ENCODE measurements at places on chromosomes 7 and 10.

DNA sequence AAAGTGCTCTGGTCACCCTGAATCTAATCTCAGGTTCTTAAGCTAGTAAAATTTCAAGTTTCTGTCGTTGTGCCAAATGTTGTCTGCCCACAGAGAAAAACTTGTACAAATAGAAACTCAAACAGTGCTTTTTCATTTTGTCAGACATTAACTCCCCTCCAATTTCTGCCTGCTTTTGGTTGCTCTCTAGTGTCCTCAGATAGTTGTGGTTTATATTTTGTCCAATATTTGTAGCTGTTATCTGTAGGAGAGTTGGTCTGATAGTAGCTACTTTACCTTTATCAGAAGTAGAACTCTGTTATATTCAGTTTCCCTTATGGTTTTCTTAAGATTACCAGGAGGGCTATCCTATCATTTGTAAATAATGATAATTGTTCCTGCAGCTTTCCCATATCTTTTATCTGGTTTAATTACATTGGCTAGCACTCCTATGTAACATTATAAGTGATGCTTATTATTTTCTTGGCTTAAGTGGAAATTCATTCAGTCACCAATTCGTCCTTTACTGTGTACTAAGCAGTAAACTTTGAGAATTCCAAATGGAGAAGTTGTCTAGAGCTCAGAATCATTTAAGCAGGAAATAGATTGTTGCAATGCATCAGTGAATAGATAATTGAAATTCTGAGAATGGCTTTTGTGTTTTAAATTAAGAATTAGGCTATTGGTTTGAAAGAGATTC, 91.0 kb downstream of the ANKIB1 start:
- DNase-seq: no peak

- DNase-seq: no peak
These were observed 134.6 kb upstream of the TCF7L2 start for GRCh38 chr10:112815269-112816032.

DNA sequence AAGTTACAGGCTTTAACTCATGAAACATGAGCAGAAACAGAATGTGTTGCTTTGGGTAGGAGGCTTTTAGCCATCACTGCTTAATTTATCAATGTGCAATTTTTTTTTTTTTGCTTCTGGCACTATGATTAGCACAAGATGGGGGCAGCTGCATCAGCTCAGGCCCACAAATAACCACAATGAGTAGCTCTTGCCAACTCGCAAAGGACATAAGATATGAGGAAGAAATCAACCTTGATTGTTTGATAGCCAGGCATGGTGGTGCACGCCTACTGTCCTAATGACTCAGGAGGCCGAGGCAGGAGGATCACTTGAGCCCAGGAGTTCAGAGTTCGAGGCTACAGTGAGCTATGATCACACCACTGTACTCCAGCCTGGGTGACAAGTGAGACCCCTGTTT, 12.3 kb downstream of the NOD1 start:
- DNase-seq: no peak

GRCh38 chr10:1162481-1163203, 106.5 kb downstream of the WDR37 start:
- DNase-seq: no peak

GRCh38 chr7:129864042-129864441, 88.7 kb downstream of the UBE2H start:
- DNase-seq: no peak

- no peak for DNase-seq
These were observed 47.0 kb downstream of the KIAA1217 start for GRCh38 chr10:24255881-24256311.

DNA sequence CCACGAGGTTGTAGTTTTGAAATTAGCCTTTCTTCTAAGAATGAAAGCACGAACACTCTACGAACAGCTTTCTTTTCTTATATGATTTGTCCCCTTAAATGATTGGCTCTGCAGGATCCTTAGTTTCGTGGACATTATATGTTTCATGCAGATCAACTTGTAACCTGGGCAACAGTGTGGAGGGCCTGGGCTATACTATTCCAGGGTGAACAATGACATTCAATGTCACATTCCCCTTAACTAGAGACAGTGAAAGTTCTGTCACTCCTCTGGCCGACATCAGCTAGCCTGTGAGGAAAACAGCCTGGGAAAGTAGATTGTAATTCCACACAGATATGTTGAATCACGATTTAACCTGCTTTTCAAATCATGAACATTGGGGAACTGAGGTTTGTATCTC, 23.4 kb downstream of the TAS2R16 start:
- no peak for DNase-seq

- DNase-seq: no peak
These were observed 188.7 kb downstream of the EMX2 start for GRCh38 chr10:117731121-117731791.

GRCh38 chr7:129713544-129713943, 102.0 kb downstream of the NRF1 start:
- DNase-seq: no peak

- no peak for DNase-seq
These were observed 9.0 kb upstream of the COMTD1 start for GRCh38 chr10:75244487-75245353.

- no peak for DNase-seq
These were observed 26.5 kb upstream of the CHST15 start for GRCh38 chr10:124119946-124120345.

DNA sequence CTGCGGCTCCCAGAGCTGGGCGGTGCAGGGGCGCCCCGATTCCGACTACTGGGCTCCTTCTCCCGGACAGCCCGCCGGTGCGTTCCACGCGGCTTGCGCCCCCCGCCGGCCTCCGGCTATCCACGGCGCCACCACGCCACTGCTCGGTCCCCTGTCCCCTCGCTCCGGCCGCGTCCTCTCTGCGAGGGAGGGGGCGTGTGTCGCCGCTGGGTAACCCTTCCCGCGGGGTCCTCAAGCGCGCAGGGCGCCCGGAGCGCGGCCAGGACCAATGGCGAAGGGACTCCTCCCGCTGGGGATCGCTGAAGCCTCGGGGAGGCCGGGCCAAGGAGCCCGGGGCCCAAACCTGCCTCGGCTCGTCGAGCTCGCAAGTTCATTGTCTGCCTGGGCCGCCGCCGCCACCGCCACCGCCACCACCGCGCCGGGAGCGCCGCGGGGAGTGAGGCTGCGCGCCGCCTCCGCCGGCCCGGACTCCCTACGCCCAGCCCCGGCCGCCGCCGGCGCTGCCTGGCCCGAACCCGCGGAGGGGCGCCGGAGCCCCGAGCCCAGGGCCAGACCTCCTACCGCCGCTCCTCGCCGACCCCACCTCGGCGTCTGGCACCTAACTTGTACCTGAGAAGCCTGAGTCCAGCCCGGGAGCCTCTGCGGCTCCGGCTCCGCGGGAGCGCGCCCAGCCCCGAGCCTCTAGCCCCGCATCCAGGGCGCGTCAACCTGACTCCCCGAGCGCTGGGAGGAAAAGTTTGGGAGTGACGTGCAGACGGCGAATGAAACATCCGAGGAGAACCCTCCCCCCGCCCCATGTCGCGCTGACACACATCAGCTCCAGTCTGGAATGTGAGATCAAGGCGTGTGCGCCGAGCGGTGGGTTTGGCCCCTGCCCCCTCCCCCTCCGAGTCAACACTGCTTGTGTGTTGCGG, at the start of gene CHST15:
Gene CHST15, minus strand, starts transcription at position 739 of the 914 bp plus-strand sequence. CDS start 47,386 bp downstream, outside the sequence.
- DNase-seq: no peak

DNA sequence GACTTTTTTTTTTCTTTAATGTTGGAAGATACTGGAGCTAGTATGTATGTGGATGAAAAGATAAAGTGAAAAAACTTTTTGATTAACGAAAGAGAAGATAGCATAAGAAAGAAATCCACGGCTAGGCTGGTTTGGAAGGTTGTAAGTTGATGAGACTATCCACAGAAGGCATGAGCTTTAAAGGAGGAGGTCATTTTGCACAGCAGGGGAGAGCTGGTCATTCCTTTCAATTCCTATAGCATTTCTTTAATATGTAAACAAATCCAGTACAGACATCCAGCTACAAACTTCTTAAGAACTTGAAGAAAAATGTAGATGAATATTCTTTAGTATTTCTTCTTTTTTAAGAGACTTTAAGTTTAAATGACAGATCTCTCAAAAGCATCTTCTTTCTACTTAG, 281.3 kb downstream of the CACNA2D1 start:
- DNase-seq: no peak

GRCh38 chr7:82179311-82179710, 264.3 kb downstream of the CACNA2D1 start:
- no peak for DNase-seq

DNA sequence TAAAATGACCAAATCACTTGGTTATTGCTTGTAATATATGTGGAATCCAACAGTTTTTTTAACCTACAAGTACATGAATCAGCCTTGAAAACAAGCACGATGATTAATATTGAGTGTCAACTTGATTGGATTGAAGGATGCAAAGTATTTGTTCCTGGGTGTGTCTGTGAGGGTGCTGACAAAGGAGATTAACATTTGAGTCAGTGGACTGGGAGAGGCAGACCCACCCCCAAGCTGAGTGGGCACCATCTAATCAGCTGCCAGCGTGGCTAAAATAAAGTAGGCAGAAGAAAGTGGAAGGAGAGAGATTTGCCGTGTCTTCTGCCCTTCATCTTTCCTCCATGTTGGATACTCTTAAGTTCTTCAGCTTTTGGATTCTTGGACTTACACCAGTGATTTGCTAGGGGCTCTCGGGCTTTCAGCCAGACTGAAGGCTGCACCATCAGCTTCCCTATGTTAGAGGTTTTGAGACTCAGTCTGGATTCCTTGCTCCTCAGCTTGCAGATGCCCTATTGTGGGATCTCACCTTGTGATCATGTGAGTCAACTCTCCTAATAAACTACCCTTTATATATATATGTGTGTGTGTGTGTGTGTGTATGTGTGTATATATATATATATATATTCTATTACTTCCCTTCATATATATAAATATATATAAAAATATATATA, 118.4 kb upstream of the WDR11 start:
- no peak for DNase-seq

- no peak for DNase-seq
These were observed 17.8 kb downstream of the ENO4 start for GRCh38 chr10:116866987-116867595.

DNA sequence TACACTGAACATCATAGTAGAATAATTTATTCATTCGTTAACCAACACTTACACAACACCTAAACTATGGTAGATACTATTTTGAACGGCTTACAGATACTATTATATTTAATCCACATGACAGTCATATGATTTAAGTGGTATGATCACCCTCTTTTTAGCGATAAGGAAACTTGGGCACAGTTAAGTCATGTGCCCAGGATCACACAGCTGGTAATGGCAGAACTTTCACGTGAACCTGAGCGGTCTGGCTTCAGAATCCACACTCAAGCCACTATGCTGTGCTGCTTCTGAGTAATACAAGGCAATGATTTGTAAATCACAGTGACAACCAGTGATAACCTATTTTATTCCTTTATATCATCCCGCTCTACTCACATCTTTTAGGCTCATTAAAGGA, 99.1 kb downstream of the CELF2 start:
- no peak for DNase-seq

DNA sequence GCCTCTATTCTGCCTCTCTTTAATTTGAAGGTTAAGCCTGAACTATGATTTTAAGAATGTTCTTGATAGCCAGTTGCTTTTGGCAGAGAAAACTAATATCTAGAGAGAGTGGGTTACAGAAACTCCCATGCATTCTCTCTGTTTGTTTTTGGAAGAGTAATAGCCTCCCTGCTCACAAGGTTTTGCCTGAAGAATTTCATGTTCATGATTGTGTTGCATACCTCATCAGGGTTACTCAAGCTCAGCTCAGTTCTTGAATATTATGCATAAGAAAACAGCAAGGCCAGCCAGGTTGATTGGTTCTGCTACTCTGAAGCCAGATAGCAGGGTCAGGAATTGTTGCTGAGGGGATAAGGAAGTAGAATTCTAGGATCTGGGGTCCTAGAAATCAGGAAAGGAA, 137.4 kb downstream of the MDFIC start:
- no peak for DNase-seq

GRCh38 chr10:34224639-34225038, 590.5 kb downstream of the PARD3 start:
- no peak for DNase-seq

DNA sequence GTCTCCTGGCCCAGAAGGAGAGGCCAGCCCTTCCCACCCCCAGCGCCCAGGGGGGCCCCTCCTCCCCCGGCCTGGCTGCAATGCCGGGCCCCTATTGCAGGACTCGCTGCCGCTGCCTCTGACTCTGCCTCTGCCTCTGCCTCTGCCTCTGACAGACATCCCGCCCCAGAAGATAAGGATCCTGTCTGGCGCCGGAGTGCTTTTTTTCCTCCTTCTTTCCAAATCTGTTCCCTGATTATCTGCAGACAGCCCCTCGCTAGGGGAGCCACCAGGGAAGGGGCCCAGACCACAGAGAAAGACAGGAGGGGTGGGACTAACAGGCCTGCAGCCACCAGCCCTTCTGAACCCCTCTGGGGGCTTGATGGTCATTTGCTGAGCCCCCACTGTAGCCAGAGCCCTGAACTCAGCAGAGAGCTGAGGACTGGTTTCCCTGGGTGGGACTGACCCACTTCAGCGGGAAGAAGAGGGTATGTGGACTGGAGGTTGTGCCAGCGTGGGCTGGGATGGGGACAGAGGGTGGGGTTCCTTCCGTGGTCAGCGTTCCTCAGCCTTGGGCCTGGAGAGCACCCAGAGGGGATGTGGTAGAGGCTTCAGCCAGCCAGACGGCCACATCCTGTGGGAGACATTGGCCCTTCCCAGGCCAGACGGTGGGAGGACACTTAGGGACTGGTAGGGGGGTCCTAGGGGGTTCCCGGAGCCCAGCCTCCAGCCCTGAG, 22.8 kb downstream of the UNC5B start:
- DNase-seq: no peak

DNA sequence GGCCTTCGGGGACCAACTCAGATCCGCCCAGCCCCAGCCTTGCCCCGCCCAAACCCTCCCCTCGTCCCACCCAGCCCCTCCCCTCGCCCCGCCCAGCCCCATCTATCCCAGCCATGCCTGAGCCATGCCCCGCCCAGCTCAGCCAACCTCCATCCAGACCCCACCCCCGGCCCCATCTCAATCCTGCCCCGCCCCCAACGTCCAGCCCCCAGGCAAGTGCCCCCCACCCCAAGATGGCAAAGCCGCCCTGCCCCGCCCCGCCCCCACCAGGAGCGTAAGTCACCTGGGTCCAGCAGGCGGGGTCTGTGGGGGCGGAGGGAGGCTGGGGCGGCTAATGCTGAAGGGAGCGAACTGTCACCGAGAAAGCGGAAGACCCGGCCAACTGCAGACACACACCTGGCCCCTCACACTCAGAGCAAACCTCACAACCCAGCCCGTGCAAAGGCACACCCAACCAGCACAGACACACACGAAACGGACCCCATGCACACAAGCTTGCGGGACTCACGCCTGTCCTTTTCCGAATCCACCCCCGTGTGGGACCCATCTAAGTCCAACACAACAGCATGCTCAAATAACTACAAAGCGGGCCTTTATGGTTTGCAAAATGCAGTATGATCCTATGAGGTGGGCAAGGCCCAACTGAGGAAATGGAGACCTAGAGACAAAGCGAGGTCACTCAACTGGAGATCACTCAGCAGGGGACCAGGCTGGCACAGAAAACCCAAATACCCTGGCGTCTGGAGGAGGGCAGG, 11.5 kb upstream of the OGA start:
- DNase-seq: no peak

- DNase-seq: no peak
These were observed 2.7 kb upstream of the SUV39H2 start for GRCh38 chr10:14875941-14876340.

GRCh38 chr7:1382553-1383397, 76.5 kb downstream of the MICALL2 start:
- DNase-seq: no peak

- DNase-seq: no peak
These were observed 95.0 kb downstream of the CNOT4 start for GRCh38 chr7:135414850-135415439.

GRCh38 chr10:79250259-79250658, 97.0 kb upstream of the PPIF start:
- no peak for DNase-seq

GRCh38 chr10:104622598-104623209, 18.4 kb upstream of the SORCS3 start:
- DNase-seq: no peak

Measured in stimulated activated CD4-positive, alpha-beta T cell treated with anti-CD3 and anti-CD28 coated beads, Interleukin-15, amount 100 ng/mL, for 1 hour (primary cell).